Stimulated activated CD8-positive, alpha-beta memory T cell treated with anti-CD3 and anti-CD28 coated beads, Interleukin-12 subunit alpha, Interleukin-12 subunit beta, amount 100 ng/mL, for 1 hour (primary cell): ENCODE measurements at places on chromosomes 2 and 18.

- DNase-seq = no peak
Measured at GRCh38 chr18:54612237-54612636, 21.2 kb downstream of the DYNAP start.

GRCh38 chr18:34283506-34283905, 58.8 kb upstream of the NOL4 start:
- DNase-seq = no peak

DNA sequence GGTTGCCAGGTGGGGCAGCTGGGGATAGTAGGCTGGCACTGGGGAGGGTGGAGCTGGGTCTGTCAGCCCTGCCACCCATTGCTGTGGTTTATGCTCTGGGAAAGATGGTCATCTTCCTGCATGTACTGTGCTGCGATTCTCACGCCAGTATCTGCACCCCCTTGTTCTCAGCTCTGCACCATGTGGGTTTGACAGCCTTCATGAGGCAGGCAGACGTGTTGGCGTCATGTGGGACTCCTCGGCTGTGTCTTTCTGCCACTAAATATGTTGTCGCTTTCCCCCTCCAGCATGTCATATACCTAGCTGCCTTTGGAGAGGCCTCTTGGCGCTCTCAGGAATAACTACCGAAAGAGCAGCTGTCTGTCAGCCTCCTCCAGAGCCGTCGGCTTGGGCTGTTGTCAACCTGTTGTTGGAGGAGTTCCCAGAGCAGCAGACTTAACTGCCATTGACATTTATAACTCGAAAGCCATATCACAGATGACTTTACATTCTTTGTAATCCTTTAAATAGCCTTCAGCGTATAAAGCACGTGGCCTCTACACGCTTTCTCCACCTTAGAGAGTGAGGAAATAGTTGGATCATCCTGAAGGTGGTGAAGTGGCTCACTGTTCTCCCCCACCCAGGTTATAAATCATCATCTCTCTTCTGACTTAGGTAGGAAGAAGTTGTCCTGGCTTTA, 80.4 kb upstream of the MGAT5 start:
- peak; percentile 2 for DNase-seq

DNA sequence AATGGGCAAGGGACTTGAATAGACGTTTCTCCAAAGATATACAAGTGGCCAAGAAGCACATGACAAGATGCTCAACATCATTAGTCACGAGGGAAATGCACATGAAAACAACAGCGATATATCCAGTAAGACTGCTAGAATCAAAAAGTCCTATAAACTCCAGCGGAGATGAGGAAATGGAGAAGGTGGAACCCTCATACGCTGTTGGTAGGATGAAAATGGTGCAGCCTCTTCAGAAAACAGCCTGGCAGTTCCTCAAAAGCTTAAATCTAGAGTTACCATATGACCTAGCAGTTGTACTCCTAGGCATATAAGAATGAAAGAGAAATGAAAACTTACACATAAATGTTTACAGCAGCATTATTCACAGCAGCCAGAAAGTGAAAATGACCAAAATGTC, 48.1 kb downstream of the HPCAL1 start:
- no peak for DNase-seq

DNA sequence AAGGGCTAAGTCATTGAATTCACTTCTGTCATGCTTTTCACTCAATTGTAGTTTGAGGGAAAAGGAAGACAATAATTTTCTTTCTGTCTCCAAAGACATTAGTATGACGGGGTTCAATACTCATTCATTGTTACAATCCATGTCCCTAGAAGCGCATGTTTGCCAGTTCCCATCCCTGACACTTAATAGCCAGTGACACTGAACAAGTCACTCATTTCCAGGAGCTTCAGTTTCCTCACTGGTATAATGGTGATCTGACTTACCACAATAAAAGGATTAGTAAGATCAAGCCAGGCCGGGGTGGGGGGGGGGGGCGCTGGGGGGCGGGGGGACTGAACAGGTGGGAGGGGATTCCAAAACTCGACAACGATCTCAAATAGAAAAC, 144.8 kb upstream of the MAP3K20 start:
- DNase-seq = no peak

DNA sequence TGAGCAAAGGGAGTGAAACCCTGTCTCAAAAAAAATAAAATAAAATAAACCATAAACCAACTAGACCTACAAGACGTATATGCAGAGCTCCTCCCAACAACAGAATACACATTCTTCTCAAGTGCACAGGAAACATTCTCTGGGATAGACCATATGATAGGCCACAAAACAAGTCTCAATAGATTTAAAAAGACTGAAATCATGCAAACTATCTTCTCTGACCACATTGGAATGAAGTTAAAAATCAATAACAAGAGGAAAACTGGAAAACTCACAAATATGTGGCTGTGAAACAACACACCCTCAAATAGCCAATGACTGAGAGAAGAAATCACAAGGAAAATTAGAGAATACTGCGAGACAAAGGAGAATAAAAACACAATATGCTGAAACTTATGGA, 7.2 kb upstream of the AFG3L2 start:
- DNase-seq = no peak

- no peak for DNase-seq
Measured at GRCh38 chr2:19745318-19746136, 156.3 kb downstream of the TTC32 start.

DNA sequence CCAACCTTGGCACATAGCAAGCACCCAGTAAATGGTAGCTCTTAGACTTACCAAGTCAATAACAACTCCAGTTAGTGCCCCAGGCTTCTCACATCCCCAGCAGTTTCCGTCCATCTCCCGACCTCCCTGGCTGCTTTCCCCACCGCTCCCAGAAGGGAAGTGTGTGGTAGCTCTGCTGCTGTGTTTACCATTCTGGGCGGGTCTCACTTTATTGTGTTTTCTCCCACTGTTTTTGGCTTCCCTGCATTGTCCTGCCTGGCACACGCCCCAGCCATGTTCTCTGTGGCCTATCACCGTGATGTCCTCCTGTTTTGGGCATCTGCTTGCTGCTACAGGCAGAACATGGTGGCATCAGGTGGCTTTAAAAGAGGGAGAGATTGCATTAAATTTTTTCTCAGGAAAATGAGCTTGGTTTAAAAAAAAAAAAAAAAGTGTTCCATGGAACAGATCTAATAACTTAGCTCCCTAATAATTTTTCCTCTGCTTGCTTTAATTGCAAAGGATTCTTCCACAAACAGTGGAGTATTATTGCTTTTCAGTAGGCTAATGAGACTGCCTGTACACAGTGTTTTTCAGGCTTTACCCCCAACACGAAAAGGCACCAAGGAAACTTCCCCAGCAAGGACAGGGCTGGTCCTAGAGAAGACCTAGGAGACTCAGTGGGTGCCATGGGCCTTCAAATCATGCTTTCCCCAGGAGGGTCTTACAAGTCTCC, 8.0 kb upstream of the COX7A2L start:
- DNase-seq = no peak

DNA sequence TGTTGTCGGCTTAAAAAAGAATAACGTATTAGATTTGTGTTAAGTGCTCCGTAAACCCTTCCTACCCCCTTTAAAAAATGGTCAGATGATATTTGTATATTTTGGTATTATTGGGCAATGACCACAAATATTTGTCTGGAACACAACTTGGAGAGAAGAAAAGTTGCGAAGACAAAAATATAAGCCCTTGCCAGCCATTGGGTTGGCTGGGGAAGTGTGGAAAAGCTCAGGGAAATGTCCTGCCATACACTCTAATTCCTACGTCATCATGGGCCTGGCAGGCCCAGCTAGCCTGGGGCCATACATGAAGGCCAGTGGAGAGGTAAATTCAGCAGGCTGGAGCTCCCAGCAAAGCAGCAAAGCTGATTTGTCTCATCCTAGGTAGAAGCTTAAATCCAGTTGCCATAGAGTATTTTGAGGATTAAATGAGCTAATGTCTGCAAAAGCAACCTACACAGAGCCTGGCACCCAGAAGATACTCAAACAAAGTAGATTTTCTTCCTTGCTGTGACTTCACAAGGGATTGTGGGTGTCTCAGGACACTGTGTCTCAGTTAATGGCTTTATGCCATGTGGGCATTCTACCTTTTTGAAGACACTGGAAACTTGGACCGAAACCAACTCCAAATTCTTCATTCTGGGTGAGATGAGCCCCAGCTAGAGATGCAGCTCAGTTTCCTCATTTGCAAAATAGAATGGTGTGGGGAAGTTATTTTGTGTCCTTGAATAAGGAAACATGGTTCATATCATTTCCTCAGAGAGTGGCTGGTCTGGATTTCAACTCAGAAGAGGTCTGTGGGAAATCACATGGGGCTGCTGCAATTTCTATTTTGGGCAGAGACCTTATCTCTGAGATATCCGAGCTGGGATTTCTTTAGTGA, 87.9 kb upstream of the MAP4K3 start:
- DNase-seq = no peak

DNA sequence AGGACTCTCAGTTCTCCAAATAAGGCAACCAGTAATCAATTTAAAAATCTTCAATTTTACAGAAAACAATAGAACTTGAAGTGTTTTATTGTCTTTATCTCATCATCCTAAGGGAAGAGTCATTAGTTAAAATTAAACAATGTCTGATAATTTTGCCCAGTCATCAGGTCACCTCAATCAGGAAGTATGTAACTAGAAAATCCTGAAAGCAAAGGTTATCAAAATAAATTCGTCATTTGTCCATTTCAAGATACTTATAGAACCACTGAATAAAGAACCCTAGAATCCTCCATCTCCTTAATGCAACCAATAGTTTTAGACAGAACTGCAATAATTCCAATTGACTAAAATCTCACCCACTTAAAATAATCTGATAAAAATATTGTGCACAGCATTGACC, 115.2 kb downstream of the NCKAP5 start:
- no peak for DNase-seq

- no peak for DNase-seq
Measured at GRCh38 chr2:120053891-120054290, 41.0 kb downstream of the EPB41L5 start.

DNA sequence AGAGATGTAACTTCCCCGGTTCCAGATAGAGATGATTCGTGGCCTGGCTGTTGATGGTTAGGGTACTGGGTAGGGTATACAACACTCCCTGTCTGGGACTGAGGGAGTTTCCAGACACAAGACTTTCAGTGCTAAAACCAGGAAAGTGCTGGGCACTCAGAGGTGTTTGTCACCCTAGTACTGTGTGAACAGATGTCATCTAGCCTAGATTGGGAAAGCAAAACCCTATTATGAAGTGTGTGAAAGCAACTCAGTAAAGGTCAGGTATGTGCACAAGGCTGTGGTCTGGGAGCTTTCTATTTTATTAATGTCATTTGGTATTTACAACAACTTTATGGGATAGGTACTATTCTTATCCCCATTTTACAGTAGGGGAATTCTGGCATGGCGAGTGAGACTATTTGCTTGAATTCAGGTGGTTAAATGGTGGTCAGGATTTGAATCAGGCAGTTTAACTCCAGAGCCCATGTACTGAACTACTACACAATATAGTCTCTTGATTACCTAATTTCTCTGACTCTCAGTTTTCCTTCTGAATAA, 2.6 kb downstream of the BZW1 start:
- no peak for DNase-seq

- no peak for DNase-seq
Measured at GRCh38 chr18:10973567-10974203, 175.7 kb downstream of the PIEZO2 start.

- no peak for DNase-seq
Measured at GRCh38 chr18:9756271-9756932, 48.3 kb downstream of the RAB31 start.

- DNase-seq = no peak
Measured at GRCh38 chr2:101737478-101738255, 40.2 kb downstream of the MAP4K4 start.

DNA sequence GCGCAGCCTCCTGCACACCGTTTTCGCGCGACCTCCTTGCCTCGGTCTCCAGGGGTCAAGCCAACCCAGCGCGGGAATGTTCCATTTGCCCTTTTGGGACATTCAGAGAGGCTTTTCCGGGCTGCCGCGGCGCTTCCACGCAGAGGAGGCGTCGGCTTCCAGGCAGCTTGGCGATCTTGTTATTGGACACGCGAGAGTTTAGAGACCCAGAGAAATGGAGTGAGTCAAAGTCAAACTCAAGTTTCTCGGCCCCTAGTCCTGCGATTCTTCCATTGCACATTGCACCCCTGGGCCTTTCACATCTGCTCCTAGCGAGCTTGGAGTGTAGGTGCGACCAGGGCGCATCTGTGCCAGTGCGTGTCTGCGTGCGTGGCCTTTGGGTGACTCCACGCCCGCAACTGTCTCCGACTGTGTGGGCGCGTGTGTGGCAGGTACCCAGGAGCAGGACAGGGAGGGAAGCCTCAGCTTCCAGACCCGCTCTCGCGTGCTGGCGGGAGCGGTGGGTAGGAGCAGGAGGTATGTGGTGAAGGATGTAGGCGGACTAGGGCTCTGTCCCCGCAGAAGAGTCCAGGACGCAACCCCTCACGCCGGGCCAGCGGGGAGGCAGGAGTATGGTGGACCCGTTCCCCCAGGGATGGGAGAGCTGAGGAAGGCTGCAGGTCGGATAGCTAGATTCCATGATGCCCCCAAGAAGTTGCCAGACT, 13.5 kb downstream of the SIX3 start:
- DNase-seq = no peak

DNA sequence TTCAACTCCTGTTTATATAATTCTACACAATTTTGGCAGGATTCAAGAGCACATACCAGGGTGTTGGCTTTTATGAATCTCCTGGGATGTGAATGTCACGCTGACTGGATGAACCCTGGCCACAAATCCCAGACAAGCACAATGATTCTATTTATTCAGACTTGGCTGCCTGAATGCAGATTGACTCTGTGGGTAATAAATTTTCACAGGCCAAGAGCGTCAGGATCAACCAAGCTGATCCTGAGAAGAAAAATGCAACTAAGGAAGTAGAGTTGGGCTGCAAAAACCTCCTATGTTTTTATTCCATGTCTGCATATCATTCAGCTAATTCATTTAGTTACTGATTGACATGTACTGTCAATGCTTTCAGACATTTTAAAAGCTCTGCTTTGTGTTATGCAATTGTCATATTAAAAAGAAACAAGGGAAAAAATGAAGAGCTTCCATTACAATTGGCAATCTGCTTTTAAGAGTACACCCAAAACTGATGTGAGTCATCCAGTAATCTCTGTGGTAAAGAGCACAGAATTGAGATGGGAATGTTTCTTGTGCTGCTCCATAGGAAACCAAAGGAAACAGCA, 173.0 kb upstream of the REV1 start:
- no peak for DNase-seq

- DNase-seq = no peak
Measured at GRCh38 chr2:3754280-3754679, 50.9 kb downstream of the DCDC2C start.

DNA sequence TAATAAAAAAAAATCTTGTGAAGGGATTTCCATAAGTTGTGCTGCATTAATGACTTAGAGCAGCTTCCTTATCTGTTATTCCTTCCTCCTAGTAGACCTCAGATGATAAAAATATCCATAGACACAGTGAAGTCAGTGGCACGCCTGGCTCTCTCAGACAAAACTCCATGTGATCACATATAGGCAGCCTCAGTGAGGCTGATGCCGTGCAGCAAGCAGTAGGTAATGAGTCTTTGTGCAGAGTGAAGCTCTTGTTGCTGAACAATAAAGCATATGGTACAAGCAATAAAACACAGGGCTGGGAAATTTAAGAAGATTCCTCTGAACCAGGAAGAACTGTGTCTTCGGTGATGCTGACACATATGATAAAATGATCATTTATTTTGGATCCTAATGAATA, 102.7 kb downstream of the CSRNP3 start:
- no peak for DNase-seq
